AG20443 (cell line): ENCODE measurements at places on chromosomes 3 and 15.

GRCh38 chr3:178849199-178849910, 222.3 kb downstream of the ZMAT3 start:
- no peak for DNase-seq

- DNase-seq, result no peak
Observed at GRCh38 chr15:70268698-70269251, 171.1 kb upstream of the TLE3 start.

GRCh38 chr3:168425936-168426595, 330.3 kb upstream of the GOLIM4 start:
- no peak for DNase-seq

- no peak for DNase-seq
Observed at GRCh38 chr15:38075466-38075865, 141.0 kb downstream of the TMCO5A start.

- peak; percentile 70 for DNase-seq
Observed at GRCh38 chr3:194395778-194396538, 3.1 kb downstream of the GP5 start.
